NCI-H510A treated with DMSO at 0.1 percent for 48 hours (cell line): ENCODE measurements at places on chromosomes 1 and 21.
A peak's percentile ranks its signal among the peaks of the same experiment; 100 is the strongest.

- no peak for DNase-seq
Observed at GRCh38 chr1:241932845-241933244, 24.7 kb upstream of the BECN2 start.

DNA sequence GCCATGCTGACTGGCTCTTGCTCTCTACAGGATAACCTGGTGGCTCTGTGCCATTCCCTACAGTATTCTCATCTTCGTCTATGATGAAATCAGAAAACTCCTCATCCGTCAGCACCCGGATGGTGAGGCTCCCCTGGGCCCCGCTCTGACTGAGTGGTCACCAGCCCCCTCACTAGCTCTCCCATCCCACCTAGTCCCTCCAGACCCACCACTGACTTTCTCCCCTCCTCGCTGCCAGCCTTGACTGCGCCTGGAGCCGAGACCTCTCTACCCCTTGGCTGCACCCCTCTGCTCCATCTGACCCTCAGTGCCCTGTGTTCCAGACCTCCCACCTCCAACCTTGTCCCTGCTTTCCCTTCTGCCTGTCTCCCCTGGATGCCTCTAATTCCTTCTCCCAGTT is 4.1 kb upstream of the CASQ1 start:
- no peak for DNase-seq

DNA sequence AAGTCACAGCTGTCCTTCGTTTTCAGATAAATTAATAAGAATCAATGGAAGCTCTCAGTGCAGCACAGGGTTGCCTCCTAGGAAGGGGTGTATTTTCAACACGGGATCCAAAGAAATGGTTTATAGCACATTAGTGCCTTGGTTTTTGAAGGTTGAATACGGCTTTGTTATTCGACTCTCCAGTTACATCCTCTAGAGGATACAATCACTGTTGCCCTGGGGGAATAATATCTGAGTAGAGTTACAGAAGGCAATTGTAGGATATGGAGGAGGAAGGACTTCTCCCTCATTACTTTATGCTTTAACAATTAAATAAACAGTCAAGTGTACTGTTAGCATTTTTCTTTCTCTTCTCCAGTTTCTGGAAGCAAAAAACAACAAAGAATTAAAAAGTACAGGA is 14.3 kb upstream of the ZNF326 start:
- no peak for DNase-seq

GRCh38 chr1:66386712-66387111 is 147.2 kb upstream of the SGIP1 start:
- no peak for DNase-seq

GRCh38 chr1:31930836-31931592 is 7.2 kb downstream of the PTP4A2 start:
- DNase-seq, result no peak

GRCh38 chr1:150532860-150533259 is 16.3 kb upstream of the ADAMTSL4 start:
- DNase-seq, result no peak

DNA sequence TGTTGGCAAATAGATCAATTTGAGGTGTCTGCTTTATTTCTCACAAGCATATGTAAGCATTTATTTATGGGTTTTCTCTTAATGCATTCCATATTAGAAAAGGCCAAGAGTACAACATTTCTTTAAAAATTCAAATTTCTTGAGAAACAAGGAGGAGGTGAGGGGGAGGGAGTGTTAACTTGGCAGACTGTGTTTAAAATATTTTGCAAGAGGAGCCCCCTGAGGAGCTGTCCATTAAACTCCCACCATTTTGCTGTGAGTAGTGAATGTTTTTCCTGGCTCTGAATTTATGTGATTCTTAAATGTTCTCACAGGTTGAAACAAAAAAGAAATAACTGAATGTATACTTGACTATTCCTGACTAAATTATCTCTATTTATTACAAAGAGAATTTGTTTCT is 363.8 kb downstream of the PTPRC start:
- no peak for DNase-seq

DNA sequence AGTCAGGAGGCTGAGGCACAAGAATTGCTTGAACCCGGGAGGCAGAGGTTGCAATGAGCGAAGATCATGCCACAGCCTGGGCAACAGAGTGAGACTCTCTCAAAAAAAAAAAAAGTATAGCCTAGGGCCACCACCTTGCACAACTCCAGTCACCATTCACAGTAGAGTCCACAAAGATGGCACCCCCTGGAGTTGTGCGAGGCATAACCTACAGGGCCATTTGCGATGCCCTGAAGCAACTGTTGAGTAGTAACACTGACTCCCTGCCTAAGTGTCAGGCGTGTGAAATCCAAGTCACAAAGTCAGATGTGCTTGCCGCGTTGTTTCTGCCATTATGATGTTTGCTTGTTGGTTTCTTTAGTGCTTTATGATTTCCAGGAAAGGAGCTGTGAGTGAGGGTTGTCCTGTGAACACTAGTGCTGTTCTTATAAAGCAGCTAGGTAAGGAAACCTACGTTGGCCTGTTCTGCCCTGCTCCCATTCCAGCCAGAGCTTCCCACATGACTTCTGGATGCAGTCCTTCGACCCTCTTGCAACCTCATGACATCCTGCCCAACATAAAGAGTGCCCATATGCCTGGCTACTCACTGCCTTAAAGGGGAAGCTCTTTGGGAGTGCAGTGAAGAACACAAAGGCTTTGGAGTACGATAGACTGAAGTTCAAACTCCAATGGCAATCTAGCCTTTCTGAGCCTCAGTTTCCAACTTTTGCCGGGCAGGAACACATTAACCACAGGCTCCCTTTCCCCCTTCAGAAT is 29.8 kb downstream of the FHAD1 start:
- DNase-seq, result no peak

- no peak for DNase-seq
Observed at GRCh38 chr1:115492880-115493279, 148.9 kb upstream of the VANGL1 start.

DNA sequence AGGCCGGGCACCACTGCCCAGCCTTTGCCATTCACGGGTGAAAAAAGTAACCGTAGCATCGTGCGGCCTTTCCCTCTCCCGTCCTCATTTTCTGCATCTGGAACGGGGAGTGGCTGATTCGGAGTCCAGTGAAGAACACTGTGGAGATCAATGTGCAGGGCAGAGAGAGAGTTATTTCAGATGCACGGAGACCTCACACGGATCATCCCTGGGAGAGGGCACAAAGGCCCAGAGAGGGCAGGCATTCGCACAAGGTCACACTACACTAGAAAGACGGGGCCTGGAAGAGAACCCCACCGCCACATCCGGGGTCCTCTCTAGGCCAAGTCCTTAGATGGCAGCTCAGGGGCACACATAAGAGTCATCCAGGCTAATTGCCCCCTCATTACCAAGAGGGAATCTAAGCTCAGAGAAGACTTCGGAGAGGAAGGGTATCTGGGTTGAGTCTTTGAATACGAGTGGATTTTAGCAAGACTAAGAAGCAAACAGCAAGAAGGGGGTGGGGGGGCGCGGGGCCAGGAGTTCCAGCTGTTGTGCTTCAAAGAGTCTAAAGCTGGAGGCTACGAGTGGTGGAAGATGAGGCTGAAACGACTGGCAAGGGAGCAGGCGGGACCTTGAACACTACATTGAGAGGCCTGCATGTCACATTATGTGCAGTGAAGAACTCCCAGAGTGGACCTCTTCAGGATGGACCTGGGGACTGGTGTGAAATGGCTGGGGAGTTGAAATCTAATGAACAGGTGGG is 857 bp downstream of the GPX7 start:
- DNase-seq, result peak; percentile 32

GRCh38 chr21:34930971-34931370 is 118.1 kb downstream of the RUNX1 start:
- DNase-seq, result no peak

DNA sequence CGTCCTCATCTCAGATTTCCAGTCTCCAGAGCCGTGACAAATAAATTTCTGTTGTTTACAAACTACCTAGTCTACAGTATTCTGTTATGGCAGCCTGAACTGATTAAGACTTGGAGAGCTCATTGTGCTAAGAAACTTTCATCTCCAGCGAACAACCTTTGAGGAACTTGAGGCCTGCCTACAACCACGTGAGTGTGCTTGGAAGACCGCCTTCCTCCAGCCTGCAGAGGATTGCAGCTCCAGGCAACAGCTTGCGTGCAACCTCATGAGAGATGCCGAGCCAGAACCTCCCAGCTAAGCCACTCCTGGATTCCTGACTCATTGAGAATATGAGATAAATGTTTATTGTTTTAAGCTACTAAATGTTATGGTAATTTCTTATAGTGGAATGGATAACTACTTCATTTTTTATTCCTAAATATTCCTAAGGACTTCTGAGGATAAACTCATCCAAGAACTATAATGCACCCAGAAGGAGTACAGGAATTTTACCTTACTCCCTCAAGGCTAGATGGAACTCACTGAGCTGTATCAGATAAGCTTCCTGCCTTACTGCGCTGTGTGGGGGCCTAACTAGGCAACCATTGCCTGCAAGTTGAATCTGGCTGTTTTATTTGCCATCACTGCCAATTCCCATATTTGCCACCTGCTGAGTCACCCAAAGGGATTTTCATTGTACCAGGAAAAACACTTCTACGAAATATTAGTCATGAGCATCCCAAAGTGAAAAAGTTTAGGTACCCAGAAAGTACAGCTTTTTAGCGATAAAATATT is 17.6 kb downstream of the FAM177B start:
- no peak for DNase-seq

- DNase-seq, result no peak
Observed at GRCh38 chr1:244730153-244730933, 77.4 kb downstream of the DESI2 start.
